ENCODE measurements at places on chromosomes 4 and X. TPM values are rescaled to one million over a fixed set of nuclear protein-coding genes. Genes with fewer than 3 reads are reported as not detected.

The GLA gene
- total RNA-seq, result 41.6 TPM

The IL1RAPL1 gene
- not detected for total RNA-seq

GRCh38 chr4:83378419-83378818 is 43.8 kb upstream of the HPSE start:
- ATAC-seq, result no peak

GRCh38 chrX:118345045-118345463 is 852 bp upstream of the WDR44 start:
- no peak for ATAC-seq

DNA sequence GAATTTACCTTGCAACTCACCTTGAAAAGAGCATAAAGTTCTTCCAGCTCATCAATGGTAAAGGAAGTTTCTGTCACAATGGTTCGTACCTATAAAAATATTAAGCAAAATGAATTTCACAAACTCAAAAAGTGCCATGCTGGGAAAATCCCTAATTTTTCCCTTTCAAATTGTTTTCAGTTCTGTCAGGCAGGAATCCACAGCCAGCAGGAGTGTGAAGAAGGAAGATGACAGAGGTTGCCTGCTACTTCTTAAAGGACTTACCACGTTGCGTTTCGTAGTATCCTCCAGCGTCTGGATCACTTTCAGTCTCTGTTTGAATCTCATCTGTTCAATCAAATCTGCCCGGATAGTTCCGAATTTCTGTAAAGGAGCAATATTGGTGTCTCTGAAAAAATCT is 70.3 kb upstream of the UCP1 start:
- no peak for ATAC-seq

- ATAC-seq, result no peak
Measured at GRCh38 chrX:8520791-8521190, 56.2 kb downstream of the VCX3B start.

DNA sequence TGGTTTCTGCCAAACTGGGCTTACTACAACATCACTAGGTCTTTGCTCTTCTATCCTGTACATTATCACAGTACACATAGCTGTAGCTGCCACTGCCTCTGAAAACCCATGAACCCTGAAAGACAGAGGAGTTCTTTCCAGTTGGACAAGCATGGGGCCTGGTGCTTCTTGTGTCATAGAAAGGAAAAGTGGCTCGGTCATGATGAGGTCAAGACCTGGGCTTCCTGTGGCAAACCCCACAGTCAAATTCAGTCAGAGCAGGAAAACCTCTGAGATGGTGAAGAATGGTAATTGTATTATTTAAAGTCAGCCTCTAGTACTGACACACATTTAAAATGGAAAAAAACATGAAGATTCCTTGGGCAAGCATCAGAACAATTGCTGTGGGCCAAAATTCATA is 133.3 kb upstream of the PRPS2 start:
- ATAC-seq, result no peak

DNA sequence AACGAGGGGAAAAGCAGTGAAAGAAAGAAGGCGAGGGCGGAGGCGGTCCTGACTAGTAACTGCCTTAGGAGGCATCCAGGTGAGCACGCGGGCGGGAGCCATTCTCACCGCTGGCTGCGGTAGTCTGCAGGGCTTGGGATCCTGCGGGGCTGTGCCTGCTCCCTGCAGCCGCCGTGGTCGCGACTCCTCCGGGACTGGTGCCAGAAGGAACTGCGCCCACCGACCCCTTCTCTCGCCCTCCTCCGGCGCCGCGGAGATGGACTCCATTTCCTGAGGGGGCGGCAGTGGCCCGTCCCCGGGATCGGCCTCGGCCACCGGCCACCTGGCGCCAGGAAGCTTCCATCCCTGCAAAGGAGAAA is 543 bp downstream of the NFXL1 start:
- peak; percentile 5 for ATAC-seq

DNA sequence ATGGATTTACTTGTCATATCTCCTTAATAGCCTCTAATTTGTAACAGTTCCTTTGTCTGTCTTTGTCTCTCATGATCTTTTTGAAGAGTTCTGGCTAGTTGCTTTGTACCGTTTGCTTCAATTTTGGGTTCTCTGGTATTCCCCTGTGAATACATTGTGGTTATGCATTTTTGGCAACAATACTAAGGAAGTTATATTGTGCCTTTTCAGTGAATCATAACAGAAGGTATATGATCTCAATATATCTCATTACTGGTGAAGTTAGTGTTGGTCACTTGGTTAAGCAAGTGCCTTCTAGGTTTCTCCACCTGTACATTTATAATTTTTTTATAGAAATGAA is 48.6 kb downstream of the DCLK2 start:
- ATAC-seq, result no peak

GRCh38 chr4:74603186-74603585 is 158.2 kb downstream of the AREG start:
- ATAC-seq, result no peak
